ENCODE measurements at places on chromosomes 3 and 15.

DNA sequence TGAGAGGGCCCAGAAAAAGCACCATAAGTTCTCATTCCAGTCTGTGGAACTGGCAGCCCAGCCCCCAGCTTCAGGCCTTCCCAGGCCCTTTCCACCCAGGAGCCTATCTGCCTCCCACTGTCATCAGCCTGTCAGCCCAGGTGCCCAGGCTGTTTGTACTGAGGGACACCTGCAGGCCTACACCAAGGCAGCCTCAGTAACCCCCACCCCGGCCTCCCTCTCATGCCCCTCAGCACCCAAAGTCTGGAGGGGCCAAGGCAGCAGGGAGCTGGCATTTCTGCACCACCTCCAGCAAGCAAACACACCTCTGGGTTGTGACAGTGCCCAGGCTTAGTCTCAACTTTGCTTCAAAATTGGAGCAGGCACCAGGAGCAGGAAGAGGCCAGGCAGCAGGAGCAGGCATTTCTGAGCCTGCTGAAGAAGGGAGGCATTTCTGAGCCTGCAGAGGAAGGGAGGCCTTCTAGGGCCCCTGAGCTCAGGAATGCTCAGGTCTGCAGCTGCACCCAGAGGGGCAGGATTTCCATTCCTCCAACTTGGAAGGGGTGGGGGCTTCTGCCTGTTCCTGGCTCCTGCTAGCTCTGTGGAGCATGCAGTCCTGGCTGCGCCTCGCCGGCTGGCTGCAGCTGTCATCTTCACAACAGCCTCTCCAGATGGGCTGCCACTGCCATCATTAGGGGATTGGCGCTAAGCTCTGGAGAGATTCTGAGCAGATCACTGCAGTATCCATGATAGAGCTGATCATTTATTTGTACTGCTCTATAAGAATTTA, 396.1 kb downstream of the UNC13C start:
- no peak for DNase-seq

- no peak for DNase-seq
Observed at GRCh38 chr15:79878078-79878705, 18.6 kb downstream of the MTHFS start.

GRCh38 chr15:27086149-27086548, 115.2 kb downstream of the GABRG3 start:
- no peak for DNase-seq

- DNase-seq: no peak
Observed at GRCh38 chr3:191051037-191051436, 148.0 kb upstream of the OSTN start.

DNA sequence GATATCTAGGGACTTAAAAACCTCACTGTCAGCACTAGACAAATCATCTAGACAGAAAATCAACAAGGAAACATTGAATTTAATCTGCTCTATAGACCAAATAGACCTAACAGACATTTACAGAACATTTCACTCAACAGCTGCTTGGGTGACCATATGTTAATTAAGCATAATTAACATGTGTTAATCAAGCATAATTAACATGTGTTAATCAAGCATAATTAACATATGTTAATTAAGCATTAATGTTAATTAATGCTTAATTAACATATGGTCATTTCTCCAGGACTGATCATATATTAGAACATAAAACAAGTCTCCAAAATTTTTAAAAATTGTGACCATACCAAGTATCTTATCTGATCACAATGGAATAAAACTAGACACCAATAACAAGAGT, 137.3 kb upstream of the MME start:
- no peak for DNase-seq

- DNase-seq: no peak
Observed at GRCh38 chr3:10292505-10293419, at the start of gene GHRL. Gene GHRL, minus strand, starts transcription at chr3:10292947. Its CDS starts 2,767 bp downstream, at chr3:10290180.

All from breast epithelium (tissue), 4 donors.